ENCODE measurements at places on chromosomes 2 and 18. TPM values are rescaled to one million over a fixed set of nuclear protein-coding genes. Genes with fewer than 3 reads are reported as not detected.
A peak's percentile ranks its signal among the peaks of the same experiment; 100 is the strongest.

- no peak overlapping the region for H3K27ac ChIP-seq
- no peak overlapping the region for H3K4me3 ChIP-seq
- no peaks in the 10 kb centered on the region for H3K36me3 ChIP-seq
Measured at GRCh38 chr18:12742453-12742852, 39.6 kb downstream of the PSMG2 start.

DNA sequence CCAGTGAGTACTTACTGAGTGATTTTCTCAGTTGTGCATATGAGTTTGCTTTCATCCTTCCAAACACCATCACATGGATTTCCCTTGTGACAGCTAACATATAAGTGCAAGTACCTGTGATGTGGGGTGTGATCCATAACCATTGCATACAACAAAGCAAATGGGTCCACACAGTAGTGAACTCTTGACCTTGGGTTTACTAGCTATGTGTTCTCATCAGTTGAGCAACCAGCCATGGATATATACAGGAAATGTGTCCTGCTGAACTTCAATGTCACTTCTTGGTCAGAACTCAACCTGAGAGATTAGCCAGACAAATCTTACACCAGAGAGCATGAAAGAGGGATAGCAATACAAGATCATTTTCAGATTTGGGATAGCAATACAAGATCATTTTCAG lies 420.9 kb upstream of the KCNH7 start:
- H3K4me1 ChIP-seq, result no peaks in the 10 kb centered on the region
- H3K36me3 ChIP-seq, result no peaks in the 10 kb centered on the region
- no peak for DNase-seq
- no peaks in the 10 kb centered on the region for H3K27me3 ChIP-seq

DNA sequence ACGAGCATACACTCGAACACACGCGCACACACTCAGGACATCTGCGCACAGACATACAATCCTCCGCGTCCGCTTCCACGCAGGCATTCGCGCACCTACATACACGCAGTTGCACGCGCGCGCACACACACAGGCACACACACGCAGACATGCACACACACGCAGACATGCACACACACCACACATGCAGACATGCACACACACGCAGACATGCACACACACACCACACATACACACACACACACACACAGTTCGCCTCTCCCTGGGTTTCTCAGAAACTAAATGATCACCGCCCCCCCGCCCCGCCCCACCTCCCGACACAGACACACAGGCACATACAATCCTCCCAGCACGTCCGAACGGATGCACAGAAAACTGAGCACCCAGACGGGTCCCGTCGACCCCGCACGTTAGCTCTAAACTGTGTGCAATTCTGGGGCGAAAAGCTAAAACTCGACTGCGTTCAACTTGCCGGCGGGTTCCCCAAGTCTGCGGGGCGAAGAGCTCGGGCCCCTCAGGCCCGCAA lies 1.0 kb downstream of the EPHA4 start:
- peaks cover 31% of the 10 kb centered on the region for H3K4me1 ChIP-seq
- no peaks in the 10 kb centered on the region for H3K27me3 ChIP-seq
- H3K4me3 ChIP-seq, result no peak overlapping the region
- DNase-seq, result no peak

NEU2 gene
- not detected for total RNA-seq

DNA sequence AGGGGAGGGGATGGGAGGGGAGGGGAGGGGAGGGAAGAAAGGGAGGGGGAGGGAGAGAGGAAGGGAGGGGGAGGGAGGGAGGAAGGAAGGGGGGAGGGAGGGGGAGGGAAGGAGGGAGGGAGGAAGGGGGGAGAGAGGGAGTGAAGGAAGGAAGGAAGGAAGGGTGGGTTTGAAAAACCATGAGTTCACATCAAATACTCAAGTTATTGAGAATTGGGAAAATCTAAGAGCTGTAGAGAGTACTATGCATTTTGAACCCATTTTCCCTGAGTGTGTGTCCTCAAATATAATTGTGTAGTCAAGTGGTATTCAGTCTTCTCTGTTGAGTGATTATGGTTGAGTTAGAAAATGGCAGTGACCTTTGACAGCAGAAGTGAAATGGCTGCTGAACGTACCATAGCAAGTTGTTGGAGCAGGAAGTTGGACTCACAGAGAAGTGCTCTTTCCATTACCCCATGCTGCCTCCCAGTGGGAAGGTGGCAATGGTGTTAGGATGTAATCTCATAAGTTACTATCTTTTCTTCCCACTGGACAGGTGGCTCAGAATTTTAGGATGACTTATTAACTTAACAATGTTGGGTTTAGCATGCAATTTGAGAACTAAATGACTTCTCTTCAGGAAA lies 214.6 kb downstream of the SETBP1 start:
- peak; percentile 63 for DNase-seq
- no peaks in the 10 kb centered on the region for H3K36me3 ChIP-seq
- H3K27me3 ChIP-seq, result no peaks in the 10 kb centered on the region
- no peak overlapping the region for H3K4me3 ChIP-seq
- H3K27ac ChIP-seq, result no peak overlapping the region

DNA sequence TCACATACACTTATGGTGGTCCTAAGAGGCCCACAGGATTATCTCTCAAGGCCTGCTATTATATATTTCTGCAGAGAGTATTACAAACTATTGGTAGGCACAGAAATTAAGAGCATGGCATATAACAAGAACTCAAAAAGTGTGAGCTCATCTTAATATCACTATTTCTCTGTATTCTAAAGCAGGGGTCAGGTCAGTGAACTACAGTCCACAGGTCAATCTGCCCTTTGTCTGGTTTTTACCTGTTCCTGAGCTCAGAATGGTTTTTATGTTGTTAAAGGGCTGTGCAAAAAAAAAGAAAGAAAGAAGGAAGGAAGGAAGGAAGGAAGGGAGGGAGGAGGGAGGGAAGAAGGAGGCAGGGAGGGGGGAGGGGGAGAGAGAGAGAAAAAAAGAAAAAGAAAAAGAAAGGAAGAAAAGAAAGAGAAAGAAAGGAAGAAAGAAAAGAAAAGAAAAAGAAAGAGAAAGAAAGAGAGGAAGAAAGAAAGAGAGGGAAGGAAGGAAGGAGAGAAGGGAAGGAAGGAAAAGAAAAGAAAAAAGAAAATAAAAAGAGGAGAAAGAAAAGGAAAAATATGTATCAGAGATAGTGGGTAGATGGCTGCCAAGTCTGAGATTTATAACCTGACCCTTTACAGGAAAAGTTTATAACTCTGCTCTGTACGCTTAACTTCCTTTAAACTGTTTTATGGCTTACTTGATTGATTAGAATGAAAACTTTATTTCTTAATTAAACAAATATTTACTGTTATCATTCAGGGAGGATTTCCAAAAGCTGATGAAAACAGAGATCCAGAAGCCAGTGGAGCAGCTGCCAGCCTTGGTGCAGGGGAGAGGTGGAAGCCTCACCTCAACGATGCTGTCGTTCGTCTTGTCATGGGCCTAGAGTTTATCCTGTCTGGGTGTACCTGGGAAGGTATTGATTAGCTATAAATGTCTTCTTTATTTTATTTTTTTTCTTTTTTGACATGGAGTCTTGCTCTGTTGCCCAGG lies 11.2 kb upstream of the SCYGR1 start:
- no peaks in the 10 kb centered on the region for H3K27me3 ChIP-seq
- H3K4me1 ChIP-seq, result no peaks in the 10 kb centered on the region
- no peaks in the 10 kb centered on the region for H3K36me3 ChIP-seq
- no peak for DNase-seq

GRCh38 chr2:229909090-229909489 lies 12.7 kb downstream of the TRIP12 start:
- no peak for DNase-seq
- peaks cover 18% of the 10 kb centered on the region for H3K4me1 ChIP-seq
- H3K27ac ChIP-seq, result no peak overlapping the region
- no peaks in the 10 kb centered on the region for H3K27me3 ChIP-seq
- H3K4me3 ChIP-seq, result no peak overlapping the region

GRCh38 chr2:238915596-238915995 lies 67.7 kb downstream of the TWIST2 start:
- no peaks in the 10 kb centered on the region for H3K27me3 ChIP-seq
- no peak for DNase-seq
- H3K36me3 ChIP-seq, result no peaks in the 10 kb centered on the region
- H3K4me1 ChIP-seq, result no peaks in the 10 kb centered on the region
- H3K4me3 ChIP-seq, result no peak overlapping the region

- no peaks in the 10 kb centered on the region for H3K4me1 ChIP-seq
- no peak for DNase-seq
- no peak overlapping the region for H3K27ac ChIP-seq
- no peaks in the 10 kb centered on the region for H3K36me3 ChIP-seq
Measured at GRCh38 chr2:209376686-209377085, 47.2 kb upstream of the MAP2 start.

All from body of pancreas (tissue), 4 donors.